Stimulated activated CD4-positive, alpha-beta T cell treated with anti-CD3 and anti-CD28 coated beads, Interleukin-2, amount 100 ng/mL, for 4 hours (primary cell): ENCODE measurements at places on chromosomes 7 and 10.

DNA sequence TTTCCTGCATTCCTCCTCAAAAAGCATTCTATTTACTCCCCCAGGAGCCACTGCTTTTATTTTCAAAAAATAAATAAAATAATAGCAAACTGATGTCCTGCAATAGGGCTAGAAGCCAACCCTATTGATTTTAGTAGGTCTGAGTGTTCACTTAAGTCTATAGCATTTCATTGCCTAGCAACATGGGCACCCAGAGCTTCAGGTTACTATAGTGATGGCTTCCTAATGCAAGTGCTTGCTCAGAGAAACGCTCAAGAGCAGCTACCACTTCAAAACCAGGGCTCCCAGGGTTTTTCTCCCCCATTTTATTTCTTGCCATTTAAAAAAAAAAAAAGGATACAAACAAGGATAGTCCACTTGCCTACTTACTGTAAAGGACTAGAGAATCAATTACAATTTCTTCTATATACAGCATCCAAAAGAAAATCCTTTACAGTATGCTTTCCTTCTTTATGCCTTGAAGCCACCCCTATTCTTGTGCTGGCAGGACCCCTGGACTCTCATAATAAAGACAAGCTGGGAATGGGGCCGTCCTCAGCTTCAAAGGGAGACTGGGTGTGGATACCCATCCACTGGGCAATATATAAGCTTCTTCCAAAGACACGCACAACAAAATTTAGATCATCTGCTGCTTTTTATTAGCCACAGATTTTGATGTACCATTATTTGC lies 133.3 kb downstream of the VPS41 start:
- DNase-seq = no peak

GRCh38 chr10:90592638-90593302 lies 265.1 kb downstream of the HTR7 start:
- DNase-seq = no peak

GRCh38 chr10:124007102-124007772 lies 86.2 kb downstream of the CHST15 start:
- DNase-seq = no peak

GRCh38 chr7:69260023-69260422 lies 338.3 kb upstream of the AUTS2 start:
- DNase-seq = no peak

GRCh38 chr7:26696978-26697377 lies 167.4 kb downstream of the SKAP2 start:
- no peak for DNase-seq

GRCh38 chr10:13047529-13048206 lies 46.2 kb upstream of the CCDC3 start:
- DNase-seq = no peak

DNA sequence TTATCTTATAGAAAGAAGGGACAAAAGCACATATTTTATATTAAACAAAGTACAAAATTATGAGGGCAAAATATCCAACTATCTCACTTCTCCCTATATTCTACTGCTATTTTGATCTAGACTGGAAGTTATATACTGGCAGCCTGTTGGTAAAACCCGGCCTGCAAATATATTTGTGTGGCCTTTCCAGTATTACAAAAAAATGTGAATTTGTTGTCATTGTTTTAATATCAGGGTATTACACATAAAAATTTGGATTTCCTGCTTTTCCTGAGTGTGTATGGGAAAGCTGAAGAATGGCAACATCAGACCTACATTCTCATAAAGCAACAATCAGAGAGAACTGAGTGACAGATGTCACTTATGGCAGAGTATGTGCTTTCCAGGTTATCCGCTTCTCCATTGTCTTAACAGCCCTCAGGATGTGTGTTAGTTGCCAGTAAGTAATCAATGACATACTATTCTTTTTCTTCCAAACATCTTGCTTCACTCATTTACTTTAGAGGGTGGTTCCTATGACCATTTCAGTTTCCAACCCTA lies 7.3 kb downstream of the SYPL1 start:
- no peak for DNase-seq

DNA sequence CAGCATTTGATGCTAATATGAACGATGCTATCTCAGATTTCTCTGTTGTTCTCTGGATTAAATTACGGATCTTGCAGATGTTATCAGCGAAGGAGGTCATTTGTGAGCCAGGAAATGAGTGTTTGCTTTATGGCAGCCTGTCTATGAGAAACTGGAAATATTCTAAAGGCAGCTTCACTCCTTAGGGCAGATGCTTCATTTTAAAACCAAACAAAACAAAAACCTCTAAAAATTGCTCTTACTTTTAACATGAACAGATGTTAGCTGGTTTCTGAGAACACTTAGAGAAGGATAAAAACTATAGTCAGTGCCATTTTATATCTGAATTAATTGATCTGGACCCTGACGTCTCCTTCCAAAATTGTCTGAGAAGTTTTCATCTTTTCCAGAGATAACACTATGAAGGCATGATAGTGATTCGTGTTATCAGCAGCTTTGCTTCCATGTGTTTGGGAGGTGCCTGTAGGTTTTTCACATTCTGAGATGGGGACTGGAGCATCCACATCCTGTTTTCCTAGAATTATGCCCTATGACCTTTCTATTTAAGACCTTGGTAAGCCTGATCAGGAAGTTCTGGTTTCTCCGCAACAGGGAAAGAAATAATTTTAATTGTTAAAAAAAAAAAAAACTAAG lies 53.1 kb downstream of the CPED1 start:
- no peak for DNase-seq

DNA sequence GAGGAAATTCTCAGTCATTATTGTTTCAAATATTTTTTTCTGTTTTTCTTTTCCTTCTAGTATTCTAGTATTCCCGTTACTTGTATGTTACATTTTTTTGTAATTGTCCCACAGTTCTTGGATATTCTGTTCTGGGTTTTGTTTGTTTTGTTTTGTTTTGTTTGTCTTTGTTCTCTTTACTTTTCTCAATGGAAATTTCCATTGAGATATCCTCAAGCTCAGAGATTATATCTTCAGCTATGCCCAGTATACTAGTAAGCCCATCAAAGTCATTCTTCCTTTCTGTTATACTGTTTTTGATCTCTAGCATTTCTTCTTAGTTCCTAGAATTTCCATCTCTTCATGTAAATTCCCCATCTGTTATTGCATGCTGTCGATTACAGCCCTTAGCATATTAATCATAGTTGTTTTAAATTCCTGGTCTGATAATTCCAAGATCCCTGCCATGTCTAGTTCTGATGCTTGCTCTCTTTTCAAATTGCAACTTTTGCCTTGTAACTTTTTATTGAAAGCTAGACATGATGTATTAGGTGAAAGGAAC lies 27.8 kb downstream of the GPR37 start:
- no peak for DNase-seq

DNA sequence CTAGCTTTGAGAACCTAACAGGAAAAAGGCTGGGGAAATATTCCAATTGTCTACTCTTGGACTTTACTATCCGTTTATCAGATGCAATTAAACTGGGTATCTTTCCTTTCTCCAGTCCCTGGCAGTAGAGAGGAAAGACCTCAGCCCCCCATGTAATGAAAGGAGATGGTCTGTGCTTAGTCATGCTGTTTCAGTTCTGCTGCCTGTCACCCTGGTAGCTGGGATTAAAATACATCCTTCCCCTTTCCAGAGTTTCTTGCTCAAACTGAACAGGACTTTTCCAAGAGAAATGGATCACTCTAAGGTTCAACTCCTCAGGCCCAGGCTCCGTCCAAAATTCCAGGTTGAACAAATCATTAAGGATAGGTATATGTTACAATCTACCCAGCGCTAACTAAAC lies 202.9 kb downstream of the PTEN start:
- DNase-seq = no peak

DNA sequence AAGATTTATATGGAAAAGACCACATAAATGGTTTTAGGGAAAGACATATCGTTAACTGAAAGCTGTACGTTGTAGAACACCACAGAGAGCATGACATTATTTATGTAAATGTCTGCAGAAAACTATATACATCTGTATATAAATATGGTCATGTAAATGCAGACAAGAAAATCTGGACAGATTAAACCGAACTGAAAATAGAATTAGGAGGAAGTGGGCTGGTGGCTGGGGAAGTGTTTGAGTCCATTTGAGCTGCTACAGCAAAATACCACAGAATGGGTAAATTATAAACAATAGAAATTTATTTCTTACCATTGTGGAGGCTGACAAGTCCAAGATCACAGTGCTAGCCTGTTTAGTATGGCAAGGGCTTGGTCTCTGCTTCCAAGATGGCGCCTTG lies 56.3 kb upstream of the USP6NL start:
- no peak for DNase-seq

DNA sequence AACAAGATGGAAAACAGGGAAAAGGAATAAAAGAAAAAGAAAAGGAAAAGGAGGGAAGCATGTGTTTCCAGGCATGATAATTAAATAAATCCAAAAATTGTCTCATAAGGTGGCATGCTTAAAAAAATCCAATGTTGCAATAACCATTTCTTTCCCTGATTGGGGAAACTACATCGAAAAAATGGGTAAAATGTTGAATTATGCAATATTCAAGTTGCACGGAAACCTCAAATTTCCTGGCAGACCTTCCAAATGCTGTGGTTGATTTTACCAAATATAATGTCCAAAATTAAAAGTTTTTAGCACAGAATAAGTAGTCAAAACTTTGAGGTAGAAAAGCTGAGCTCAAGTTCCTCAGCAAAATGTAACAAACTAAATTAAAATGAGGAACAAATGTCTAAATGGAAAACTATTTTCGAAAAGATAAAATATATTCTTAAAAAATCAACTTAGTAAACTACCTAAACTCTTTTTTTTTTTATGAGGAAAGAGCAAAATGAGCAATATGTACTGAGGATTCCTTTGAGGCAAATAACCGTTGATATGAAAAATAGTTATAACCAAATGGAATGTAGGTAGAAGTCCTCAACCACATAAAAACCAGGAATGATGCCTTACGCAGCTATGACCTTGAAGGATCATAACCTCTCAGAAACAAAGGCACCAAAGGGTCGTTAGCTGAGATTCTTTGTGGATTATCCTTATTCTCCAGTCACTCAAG lies 52.6 kb downstream of the MACC1 start:
- DNase-seq = no peak

DNA sequence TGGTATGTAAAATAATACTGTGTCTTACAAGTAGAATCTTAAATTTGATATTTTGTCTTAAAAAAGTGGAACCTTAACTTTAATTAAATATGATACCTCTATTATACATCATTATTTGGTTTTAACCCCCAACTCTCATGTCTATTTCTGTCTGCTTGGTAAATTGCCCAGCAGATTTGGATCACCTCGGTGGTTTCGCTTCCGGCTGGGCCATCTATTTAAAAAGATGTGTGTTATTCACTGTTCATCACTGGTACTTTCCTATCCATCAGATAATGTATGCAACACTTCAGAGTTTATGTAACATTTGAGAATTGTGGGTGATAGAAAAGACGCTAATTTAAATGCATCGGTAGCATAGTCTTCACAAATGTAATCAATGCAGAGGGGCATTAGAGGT lies 119.7 kb downstream of the SND1 start:
- no peak for DNase-seq

GRCh38 chr10:28891058-28891713 lies 213.9 kb downstream of the BAMBI start:
- no peak for DNase-seq

- no peak for DNase-seq
These were observed 85.4 kb downstream of the OSBPL3 start for GRCh38 chr7:24894429-24895221.

DNA sequence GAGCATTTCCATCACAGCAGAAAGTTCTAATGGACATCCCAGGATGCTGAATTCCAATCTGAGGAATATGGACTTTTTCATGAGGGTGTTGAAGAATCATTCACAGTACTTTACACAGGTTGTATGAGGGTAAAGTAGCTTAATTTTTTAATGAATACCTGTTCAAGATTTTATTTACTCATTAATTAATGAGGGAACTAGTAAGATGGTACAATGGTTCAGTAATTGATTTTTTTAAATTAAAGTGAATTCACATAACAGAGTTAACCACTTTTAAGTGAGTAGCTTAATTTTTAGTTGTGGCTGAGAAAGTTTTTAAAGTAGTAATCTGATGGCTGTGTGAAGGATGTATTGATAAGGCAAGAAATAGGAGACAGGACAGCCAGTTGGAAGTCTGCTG lies 266.5 kb downstream of the GFRA1 start:
- no peak for DNase-seq

DNA sequence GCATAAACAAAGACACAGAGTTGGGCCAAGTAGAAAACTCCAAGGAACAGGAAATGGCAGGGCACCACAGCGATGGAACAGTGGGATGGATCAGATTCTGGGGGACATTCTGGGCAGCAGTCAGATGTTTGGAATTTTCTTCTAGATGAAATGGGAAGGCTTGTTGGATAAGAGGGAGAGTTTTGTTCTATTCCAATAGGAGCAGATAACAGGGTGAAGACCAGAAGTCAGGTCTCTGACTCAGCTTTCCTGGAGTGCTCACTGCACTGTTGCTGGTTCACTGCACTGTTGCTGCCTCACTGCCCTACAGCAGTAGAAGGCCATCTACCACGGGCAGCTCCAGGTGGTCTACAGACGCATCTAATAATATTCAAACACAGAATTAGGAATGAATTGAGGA lies 135.6 kb downstream of the ATE1 start:
- DNase-seq = no peak
